ENCODE measurements at places on chromosomes 11 and 22.

DNA sequence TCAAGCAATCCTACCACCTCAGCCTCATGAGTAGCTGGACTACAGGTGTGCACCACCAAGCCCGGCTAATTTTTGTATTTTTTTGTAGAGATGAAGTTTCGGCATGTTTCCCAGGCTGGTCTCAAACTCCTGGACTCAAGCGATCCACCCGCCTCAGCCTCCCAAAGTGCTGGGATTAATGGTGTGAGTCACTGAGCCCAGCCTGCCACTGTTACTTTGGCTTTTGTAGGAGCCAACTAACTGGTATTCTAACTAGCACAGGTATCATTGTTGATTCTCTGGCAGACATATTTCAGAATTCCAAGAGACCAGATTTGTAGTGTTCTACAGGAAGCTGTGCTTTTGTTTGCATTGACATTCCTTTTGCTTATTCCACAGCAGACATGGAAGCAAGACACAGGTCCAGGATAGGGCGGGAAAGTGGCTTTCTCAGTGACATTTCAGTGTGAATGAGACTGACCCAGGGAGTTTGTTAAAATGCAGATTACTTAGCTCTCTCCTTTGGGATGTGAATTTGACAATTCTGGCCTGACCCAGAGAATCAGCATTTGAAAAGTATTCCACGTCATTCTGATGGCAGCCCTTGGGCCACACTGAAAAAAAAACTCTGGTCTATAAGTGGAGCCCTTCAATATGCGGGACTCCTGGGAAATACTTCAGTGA lies 52.2 kb upstream of the PAX6 start:
- no peak for DNase-seq

DNA sequence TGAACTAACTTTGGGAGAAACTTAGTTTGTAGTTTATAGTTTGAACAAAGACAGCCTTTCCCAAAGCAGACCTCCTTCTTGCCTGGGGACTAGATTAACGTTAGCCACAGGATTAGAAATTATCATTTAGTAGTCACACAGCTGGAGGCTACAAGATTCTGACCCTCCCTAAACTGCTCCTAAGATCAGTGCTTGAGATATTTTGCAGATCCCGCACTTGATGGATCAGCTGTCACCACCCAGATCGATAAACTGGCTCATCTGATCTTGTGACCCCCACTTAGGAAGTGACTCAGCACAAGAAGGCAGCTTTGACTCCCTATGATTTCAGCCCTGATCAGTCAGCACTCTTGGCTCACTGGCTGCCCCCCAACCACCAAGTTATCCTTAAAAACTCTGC lies 1.6 kb downstream of the SLC22A24 start:
- DNase-seq = no peak

GRCh38 chr11:69660001-69660500 lies 15.1 kb downstream of the LTO1 start:
- DNase-seq = no peak

DNA sequence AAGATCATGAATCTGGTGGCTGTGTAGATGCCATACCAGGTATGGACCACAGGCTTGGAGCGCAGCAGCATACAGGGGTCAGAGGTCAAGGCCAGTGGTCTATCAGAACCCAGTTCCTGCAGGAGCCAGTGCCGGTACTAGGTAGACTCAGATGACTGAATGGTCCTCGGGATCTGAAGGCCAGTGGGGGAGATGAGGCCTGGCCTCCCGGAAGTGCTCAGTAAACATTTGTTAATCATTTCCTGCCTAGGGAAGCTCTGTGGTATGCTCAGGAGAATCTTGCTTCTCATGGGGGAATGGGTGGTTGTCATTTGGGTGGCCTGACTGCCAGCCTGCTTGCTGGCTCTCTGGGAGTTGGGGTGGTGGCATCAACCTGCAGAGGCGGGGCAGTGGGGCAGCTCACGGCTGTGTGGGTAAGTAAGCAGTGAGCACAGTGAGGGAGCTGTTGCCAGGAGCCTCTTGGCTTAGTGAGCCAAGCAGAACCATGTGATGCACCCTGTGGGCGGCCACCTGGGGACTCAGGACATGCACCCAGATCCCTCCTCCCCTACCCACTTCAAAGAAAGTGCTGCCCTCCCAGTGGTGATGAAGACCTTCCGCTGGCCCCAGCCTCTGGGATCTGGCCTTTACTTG lies 33.0 kb downstream of the PTPRJ start:
- DNase-seq = no peak

DNA sequence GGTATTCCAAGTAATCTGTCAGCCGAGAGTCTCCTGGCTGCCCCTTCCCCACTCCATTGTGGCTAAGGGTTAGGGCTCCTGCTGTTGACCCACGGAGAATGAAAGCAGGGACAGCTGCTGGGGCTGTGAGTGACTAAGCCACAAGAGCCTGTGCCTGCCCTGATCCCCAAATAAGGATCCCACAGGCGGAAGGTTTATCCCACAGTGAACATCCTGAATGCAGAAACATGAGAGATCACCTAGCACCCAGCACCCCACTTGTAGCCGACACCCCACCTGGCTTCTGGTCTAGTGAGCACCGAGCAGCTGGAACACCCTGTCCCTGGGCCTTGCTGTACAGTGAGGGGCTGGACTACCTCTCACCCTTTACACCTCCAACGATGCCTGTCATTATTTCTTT lies 117.7 kb upstream of the LMO1 start:
- DNase-seq = no peak

DNA sequence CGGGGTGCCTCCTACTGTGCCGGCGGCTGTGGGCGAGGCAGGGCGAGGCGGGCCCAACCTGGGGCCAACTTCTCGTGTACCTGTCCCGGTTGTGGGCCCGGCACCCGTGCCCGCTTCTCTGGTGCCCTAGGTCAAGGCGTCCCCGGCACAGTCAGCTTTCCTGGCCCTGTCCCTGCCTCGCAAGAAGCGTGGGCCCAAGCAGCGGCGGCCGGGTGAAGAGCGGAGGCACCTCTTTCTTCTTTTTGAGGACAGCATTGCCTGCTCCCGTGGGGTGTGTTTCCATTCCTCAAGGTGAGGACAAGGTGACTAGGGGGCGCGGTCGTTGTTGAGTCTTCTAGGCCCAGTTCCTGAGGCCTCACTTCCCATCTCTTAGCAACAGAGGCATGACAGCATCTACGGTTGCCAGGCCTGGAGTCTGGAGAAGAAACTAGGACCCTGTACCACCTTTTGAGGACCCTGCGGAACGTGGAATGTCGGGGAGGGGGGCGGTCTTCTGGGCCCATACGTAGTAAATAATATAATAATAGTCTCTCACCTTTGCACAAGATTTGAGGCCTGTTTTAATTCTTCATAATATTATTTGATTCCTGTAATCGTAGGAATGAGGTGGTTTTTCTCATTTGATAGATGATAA lies 418 bp downstream of the ACO2 start:
- no peak for DNase-seq

DNA sequence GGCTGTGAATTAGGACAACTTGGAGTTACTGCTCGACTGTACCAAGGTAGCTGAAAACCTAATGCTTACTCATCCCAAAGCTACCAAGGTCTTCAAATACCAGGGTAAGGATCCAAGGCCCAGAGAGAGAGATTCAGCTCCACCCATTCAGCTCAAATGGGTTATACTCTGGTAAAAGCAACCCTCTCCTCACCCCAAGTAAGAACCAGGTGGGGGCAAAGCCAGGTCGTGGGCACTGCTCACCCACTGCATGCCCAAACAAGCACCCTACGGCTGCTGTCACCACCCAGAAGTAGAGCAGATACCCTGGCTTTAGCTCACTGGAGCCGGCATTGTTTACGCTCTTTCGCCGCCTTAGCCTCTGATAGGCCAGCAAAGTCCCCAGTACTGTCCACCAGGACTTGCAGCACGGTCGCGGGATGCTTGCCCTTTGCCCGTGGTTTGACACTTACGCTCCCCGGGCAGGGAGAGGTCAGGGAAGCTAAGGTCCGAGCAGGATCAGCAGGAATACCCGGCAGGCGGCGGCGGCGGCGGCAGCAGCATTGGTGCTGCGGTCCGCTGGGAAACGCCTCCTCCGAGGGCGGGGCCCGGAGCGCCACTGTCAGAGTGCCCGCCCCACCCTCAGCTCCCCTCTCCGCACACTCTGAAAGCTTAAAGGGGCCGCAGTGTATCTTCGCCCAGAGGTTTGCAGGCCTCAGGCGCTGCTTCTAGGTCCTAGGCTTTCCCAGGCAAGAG lies 19.6 kb downstream of the CKAP5 start:
- peak; percentile 31 for DNase-seq

DNA sequence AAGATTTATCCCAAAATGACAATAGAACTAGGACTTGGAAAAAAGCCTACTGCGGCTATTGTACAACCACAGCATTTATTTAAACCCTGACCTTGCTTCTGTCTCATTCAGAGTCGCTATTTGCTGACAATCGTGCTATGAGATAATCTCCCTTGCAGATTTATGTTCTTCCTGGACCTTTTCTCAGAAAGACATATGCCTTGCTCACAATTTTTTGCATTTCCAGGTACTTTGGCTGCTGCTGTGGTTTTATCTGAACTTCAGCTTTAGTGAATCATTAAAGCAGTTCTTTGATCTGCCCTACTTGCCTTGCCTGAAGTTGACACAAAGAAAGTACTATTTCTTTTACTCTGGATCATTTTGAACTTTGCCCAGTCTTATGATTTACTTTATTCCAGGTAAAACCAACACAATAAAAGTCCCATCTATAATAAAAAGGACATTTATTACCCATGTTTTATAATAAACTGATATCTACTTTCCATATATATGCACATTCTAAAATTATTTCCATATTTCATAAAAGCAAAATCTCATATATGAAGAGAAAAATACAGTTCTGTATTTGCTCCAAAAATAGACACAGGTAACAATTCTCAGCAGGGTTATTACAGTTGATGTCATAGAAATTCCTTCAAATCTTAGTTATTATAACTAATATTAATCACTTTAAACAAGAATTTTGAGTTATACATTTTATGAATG lies 63.4 kb upstream of the CARD18 start:
- DNase-seq = no peak

- DNase-seq = peak; percentile 83
Measured at GRCh38 chr22:44309137-44309536, 3.6 kb downstream of the SHISAL1 start.

- DNase-seq = no peak
Measured at GRCh38 chr11:119478711-119479285, 55.8 kb upstream of the THY1 start.

DNA sequence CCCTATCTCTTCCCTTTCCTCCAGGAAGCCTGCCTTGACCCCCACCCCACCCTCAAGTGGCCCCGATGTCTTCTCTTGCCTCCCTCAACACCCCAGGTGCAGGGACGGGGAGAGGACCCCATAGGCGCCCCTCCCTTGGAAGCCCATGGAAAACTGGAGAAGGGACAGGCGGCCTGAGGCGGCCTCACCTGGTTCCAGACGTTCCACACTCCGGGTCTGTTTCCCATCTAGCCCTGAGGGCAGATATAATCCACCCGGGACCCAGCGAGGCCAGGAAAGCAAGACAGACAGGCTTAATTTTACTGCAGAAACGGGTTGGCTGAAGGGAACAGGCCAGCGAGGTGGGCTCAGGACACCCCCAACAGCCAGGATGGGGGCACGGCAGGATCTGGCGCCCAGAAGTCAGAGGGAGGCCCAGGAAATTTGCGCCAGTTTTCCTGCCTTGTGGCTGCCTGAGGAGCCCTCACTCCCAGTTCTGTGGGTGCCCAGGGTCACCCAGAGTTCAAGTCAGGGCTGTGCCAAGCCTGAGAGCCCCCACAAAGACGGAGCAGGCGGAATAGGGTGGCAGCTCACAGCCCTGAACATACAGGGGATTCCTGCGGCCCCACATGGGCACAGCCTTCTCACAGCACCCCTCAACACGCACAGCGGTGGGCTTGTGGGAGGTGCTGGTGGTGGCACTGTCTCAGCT lies 3.0 kb upstream of the SIGIRR start:
- no peak for DNase-seq

DNA sequence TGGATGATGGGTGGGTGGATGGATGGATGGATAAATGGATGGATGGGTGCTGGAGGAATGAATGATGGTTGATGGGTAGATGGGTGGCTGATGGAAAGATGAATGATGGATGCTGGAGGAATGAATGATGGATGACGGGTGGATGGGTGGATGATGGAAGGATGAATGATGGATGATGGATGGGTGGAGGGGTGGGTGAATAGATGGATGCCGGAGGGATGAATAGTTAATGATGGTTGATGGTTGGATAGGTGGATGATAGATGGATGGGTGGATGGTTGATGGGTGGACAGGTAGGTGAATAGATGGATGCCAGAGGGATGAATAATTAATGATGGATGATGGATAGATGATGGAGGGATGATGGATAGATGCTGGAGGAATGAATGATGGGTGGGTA lies 41.4 kb downstream of the ANO1 start:
- DNase-seq = no peak

DNA sequence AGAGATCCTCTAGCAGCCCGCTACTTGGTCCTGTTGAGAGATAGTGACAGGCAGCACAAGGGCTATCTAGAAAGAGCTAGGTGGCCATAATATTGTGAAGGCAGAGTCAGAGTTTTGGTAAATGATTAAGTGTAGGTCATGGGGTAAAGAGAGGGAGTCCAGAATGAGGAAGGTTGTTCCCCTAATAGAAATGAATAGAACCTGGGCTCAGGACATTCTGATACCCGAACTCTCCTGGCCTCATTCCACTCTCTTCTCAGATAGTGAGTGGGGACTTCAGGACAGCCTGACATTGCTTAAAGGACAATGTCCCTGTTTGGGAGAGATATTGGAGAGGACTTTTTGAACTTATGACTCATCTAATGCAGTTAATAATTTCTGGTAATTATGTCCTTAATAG lies 20.6 kb downstream of the SLC5A1 start:
- DNase-seq = no peak

DNA sequence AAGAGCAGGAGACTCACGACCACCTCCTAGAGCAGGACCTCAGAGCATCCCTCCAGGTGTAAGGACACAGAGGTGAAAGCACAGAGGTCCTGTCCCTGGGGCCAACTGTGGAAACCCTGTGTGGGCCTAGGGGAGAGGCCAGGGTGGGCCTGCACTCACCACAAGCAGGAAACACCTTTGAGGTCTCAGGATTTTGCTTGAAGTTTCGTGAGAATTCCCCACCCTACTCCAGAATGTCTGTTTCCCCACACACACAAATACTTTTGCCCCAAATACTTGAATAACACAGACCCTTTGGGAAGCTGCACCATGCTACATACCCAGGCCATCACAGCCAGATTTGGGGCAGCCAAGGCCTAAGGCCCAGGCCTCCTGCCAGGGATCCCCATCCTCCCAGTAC lies 18.1 kb downstream of the SLC43A3 start:
- DNase-seq = no peak

GRCh38 chr11:124867700-124868099 lies 2.5 kb downstream of the ROBO3 start:
- no peak for DNase-seq
